ENCODE measurements at places on chromosomes 7 and 10.
A peak's percentile ranks its signal among the peaks of the same experiment; 100 is the strongest.

DNA sequence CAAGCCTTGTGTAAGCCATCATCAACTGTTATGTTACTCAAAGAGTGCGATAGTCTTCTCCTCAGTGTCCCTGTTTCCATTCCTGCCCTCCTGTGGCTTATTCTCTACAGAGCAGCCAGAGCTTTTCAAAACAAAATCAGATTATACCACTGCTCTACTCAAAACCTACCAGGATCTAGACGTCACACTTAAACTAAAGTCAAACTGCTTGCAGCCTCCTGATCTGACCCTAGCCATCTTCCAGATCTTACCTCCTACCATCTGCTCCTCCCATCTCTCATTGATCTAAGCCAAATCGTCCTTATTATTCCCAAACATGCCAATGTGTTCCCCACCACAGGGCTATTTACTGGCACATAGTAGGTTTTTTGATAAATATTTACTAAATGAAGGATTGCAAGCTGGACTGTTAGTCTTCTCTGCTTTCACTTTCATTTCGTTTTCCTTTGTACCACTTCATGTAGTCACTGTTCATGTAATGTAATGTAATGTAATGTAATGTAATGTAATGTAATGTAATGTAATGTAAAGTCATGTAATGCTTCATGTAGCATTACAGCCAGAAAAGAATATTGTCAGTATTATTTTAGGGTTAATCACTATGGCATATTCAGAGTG lies 116.1 kb downstream of the GPR37 start:
- no peak for DNase-seq

- DNase-seq, result no peak
Measured at GRCh38 chr10:99872367-99873162, 90.1 kb downstream of the ABCC2 start.

GRCh38 chr7:141700848-141701371 lies 1.1 kb downstream of the DENND11 start:
- DNase-seq, result peak; percentile 36

DNA sequence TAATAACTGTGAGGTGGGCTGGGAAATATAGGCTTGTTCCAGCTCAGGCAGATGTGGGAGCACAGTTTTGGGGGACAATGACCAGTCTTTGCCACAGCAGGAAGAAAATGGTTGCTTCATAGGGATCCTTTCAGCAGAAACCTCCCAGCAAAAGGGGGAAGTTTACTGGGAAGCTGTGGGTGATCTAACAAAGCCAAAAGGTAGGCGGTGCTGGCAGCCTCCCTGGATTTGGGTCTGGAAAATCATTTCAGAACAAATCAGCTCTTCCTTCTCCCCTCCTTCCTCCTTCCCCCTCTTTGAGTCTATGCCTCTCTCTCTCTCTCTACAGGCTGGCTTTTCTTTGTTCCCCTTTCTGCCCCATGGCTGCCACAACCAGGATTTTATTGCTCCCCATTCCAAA lies 16.2 kb downstream of the RPS24 start:
- DNase-seq, result no peak

DNA sequence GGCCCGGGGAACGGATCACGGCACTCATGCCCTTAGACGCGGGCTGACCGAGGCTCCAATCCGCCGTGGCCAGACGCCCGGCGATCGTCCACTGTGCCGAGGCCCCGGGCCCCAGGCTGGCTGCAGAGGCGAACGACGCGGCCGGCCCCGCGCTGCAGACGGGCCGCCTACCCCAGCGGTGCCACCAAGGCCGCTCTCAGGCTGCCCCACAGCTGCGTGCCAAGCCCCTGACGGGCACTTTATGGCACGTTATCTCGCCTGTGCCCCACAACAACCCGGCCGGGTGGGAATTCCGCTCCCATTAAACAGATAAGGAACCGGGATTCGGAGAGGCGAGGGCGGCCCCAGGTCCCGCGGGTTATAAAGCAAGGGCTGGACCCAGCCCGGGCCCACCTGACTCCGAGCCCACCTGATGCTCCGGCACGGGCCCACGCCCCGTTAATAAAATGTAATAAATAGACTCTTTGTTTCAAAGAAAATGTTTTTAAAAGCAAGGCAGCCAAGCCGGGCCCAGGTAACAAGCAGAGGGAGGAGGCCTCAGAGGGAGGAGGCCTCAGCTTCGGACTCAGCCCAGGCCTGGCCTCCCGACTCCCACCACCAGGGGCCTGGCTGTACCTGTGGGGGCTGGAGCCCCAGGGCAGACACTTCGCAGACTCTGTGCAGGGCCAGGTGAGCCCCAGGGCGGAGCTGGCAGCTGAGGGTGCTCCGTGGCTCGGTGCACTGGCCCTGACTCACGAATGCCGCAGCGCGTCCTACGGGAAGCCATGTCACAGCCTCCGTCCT lies 79.7 kb downstream of the FOXL3 start:
- peak; percentile 39 for DNase-seq

GRCh38 chr10:112296908-112297331 lies 13.7 kb downstream of the TECTB start:
- DNase-seq, result no peak

GRCh38 chr7:151322906-151323305 lies 18.7 kb upstream of the NUB1 start:
- no peak for DNase-seq

DNA sequence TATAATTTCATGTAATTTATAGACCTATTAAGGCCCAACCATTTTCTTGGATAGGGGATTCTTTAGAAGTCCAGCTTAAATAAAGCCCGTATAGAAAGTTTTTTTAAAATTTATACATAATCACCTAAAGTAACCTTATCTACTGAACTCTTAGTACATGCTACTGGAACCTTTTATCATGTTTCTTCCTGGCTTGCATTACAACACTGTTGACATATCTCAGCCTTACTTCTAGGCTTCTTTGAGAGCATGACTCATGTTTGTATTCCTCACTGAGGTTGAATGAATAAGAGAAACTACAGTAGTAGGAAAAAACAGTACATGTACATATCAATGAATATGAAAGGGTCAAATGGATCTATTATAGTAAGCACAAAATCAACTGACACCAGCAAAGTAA lies 8.2 kb upstream of the MAGI2 start:
- DNase-seq, result no peak

DNA sequence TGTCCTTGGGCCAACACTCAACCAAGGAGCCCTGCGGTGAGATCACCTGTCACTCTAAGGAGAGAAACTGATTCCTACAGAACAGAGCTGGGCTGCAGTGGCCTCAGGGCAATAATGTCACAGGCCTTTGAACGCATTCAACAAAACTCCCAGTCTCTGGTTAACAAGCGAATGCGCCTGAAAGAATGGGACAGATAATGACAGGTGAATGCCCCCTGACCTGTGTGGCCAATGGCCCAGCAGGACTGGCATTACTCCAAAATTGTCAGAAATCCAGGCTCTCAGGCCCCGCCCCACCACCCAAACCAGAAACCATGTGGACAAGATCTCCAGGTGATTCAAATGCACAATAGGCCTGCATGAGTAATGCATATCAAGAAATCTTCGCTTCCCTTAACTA lies 277.7 kb upstream of the KLF6 start:
- DNase-seq, result no peak

DNA sequence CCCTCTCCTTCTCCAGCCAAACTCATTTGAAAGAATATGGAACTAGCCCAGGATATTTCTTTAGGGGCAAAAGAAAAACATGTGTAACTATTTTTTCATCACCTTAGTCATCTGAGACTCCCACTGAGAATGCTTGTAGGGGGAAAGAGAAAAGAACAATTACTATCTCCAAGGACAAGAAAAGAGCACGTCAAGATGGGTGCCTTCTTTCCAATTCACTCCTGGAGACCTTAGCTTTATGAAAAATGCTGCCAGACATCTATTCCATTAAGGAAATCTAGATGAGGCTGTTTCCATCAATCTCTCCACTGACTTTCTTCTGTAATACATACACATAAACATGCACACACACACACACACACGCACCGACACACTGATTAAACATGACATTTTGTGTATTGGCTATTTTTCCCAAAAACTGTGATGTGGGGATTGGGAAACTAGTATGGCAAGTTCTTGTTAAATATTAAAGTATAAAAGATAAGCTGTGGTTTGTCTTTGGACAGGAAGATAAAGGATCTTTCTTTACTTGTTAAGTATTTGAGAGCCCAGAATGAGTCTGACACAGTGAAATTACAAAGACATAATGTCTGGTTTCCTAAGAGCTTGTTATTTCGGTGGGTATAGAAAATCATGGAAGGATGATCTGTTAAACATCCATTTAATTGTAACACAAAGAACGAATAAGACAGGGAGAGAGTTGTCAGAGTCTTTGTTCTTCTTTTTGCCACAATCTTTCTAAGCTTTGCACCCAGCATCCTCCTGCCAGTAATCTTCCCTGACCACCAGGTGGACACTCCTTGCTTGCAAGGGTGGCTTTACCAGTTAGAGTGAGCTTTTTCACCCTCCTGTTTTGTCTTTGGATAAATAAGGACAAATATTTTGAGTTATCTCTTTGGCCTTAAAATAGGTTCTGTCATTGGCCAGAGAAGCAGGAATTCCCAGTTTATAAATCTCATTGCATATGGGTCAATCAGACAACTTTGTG lies 177.3 kb upstream of the TMEM72 start:
- no peak for DNase-seq

GRCh38 chr7:138892006-138892630 lies 89.1 kb downstream of the KIAA1549 start:
- DNase-seq, result peak; percentile 14

DNA sequence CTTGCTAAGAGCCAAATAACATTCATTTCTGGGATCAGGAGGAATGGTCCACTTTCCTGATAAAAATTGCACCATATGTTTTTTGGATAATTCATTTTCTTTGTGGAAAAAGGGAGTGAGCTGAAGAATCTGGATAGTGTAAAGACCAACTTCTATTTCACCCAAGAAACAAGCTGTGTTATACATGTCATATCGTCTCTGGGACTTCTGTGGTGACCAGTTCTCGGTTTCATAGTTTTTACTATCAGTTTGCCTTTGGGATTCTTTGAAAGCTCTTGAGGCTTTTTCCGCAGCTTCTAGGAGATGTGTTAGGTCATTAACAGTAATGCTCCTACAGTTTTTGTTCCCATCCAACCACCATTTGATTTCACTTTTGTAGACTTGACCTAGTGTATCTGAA lies 14.4 kb upstream of the SAMD9 start:
- no peak for DNase-seq

DNA sequence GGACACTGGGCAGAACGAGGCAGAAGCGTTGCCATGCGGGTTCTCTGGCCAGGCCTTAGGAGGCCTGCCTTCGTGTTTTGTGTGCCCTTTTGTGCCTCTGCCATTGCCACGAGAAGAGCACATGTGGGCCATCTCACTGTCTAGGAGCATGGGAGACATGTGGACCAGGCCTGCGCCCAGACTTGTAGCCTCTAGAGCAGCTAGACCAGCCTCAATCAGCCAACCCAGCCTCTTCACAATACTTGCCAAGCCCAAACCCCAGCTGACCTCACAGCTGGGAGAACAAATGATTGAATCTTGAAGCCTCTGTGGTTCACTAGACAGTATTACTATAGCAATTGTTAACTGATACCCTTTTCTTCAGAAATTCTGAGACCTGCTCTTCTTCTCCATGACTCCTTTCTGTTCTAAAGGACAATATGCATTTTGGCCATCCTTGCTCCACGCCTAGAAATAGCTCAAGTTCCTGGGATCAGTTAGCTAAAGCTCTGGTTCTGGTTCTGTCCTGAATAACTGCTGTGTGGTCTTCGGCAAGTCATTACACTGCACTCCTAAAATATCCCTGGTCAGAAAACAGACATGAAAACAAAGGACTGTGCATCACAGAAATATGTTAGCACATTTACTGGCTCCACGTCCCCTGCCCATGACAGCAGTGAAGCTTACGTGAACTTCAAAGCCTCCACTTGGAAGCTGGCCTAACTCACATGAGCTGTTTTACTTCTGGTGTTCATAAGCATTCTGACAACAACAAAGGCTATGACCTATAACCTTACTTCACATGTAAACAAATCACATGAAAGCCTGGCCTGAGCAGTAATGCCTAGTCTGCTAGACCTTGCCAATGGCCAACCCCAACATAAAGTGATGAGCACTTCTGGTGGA lies 72.3 kb upstream of the MKRN1 start:
- no peak for DNase-seq

DNA sequence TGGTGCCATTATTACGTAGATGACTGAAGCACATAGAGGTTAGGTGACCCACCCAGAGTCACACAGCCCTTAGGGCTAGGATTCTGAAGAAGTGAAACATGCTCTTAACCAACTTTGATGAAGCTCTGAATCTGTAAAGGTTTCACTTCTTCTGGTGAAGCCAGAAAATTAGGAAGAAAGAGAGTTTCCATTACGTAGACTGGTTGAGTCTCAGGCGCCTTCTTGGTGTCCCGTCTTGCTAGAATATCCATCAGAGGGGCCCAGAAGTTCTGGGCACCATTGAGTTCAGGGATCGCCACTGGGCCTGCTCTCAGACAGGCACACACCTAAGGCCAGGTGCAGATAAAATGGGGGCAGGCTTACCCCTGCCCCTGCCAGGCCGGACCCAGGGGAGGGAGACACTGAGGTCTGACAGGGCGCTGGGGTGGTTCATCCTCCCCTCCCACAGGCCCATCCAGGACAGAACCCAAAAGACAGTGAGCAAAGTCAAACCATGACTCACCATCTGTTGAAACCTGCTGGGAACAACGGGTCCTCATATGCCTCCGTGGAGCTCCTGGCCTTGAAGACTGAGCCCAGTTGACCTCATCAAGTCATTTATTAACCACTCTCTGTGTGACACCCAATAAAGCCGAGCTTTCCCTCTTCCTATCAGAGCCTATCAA lies 33.2 kb downstream of the DRGX start:
- no peak for DNase-seq

- DNase-seq, result no peak
Measured at GRCh38 chr10:120477021-120477742, 20.2 kb downstream of the PLPP4 start.

GRCh38 chr10:93236393-93237040 lies 162.8 kb downstream of the CYP26A1 start:
- DNase-seq, result no peak

GRCh38 chr10:121138112-121138860 lies 287.1 kb downstream of the WDR11 start:
- DNase-seq, result no peak

DNA sequence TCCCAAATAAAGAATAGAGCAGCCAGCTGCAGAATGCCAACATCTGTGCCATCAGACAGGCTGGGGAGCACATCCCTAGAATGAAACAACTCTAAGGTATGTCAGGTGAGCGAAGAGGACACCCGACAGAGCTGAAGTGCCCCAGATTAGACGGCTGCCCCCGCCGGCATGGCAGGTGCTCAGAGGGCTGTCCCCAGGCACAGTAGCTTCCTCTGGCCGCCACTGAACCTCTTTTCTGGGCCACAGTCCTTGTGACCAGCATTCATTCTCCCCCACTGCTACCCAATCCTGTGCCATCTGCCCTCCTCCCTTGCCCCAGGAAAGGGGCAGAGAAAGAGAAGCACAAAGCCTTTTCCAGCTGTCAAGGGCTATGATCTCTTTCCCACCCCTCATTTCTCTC lies 41.7 kb downstream of the RGS10 start:
- DNase-seq, result no peak

GRCh38 chr10:68572151-68572550 lies 12.0 kb downstream of the TET1 start:
- no peak for DNase-seq
